ENCODE measurements at places on chromosomes 6 and 20.
A peak's percentile ranks its signal among the peaks of the same experiment; 100 is the strongest.

GRCh38 chr20:59783641-59784010 is 149.8 kb downstream of the SYCP2 start:
- DNase-seq: no peak

GRCh38 chr6:7155871-7156579 is 48.3 kb downstream of the RREB1 start:
- DNase-seq: no peak

GRCh38 chr6:79737172-79737571 is 106.0 kb downstream of the SH3BGRL2 start:
- DNase-seq: no peak

- peak; percentile 26 for DNase-seq
Observed at GRCh38 chr20:45098103-45098773, 2.7 kb downstream of the KCNS1 start.

DNA sequence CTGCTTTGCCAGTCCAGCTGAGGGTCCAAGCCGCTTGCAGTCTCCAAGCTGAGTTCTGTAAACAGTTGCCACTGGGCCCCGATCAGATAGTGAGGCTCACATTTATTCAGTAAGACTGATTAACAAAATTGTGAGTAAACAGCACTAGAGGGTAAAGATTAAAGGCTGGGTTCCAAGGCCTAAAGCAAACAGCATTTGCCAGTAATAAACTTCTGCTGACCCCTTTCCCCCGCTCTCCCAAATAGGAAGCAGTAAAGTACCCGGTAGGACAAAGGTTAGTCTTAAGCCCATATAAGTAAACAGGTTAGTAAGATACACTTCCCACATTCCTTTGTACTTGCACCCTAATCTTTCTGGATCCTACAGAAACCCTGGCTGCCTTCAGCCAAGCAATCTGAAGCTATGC is 181.8 kb downstream of the MEI4 start:
- DNase-seq: no peak

- no peak for DNase-seq
Observed at GRCh38 chr6:141048451-141048850, 1084.3 kb upstream of the GJE1 start.
